ENCODE measurements at places on chromosomes 4 and X. TPM values are rescaled to one million over a fixed set of nuclear protein-coding genes. Genes with fewer than 3 reads are reported as not detected.
A peak's percentile ranks its signal among the peaks of the same experiment; 100 is the strongest.

IBSP gene
- not detected for total RNA-seq

CXorf49 gene
- total RNA-seq, result not detected

CYP4V2 gene
- total RNA-seq, result 13.8 TPM

MAB21L2 gene
- 0.70 TPM for total RNA-seq

TLL1 gene
- total RNA-seq, result 10.8 TPM

ABCD1 gene
- total RNA-seq, result 20.9 TPM

TCEAL9 gene
- total RNA-seq, result 106 TPM

DNA sequence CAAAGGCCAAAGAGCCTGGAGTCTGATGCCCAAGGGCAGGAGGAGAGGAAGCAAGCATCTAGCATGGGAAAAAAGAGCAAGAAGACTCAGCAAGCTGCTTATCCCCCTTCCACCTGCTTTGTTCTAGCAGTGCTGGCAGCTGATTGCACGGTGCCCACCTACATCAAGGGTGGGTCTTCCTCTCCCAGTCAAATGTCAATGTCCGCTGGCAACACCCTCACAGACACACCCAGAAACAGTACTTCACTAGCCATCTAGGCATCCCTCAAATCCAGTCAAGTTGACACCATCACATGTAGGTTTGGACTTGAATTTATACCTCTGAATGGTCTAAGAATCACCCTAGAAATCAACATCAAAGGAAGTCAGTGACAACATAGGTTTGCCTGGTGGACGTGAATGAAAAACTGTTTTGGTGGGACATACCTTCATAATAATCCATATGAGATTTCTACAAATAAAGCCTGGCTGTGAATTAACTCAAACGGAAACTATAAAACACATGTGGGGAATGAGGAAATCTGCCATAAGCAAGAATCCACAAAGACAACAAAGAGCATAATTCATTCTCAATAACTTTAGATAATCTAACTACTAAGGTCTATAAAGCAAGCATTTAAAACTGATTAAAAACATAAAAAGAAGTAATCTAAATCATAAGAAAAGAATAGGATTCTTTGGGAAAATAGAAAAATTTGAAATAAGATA lies 185.8 kb upstream of the JADE1 start:
- no peak for DNase-seq

DNA sequence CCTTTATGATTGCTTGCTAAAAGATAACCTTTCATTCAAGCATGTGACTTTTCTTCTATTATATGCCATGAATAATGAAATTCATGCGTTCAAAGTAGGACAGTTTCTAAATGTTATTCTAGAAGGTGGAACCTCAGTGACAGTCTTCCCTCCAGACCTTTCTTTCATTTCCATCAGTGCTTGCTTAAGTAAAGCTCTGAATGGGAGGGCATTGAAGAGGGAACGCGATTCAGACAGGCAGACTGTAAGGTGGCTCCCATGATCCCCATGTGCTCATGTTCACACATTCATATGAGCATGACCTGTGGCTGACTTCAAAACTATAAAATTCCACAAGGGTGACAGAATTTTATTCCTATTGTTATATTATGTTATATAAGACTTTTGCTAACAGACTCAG lies 1367.3 kb upstream of the IGFBP7 start:
- no peak for DNase-seq

- DNase-seq, result peak; percentile 78
These were observed 34.8 kb downstream of the PLAC1 start for GRCh38 chrX:134623293-134624045.

- DNase-seq, result no peak
These were observed 198.9 kb upstream of the PPP1R2C start for GRCh38 chrX:42976746-42977366.

DNA sequence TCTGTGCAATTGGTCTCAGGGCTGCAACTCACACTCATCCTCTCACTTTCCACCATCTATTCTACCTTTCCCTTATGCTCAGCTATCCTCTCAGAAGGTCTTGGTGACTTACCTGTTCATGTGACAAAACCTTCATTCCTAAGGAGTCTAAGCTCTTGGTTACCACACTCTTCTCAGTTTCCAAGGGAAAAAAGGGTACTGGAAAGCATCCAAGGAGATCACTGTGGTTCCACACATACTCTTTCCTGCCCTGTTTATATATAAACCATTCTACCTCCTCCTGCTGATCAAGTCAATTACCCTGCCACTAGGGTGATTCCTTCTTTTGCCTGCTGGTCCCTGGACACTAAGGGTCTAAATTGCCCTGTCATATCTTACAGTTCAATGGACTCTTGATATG lies 57.2 kb upstream of the MAML3 start:
- no peak for DNase-seq

DNA sequence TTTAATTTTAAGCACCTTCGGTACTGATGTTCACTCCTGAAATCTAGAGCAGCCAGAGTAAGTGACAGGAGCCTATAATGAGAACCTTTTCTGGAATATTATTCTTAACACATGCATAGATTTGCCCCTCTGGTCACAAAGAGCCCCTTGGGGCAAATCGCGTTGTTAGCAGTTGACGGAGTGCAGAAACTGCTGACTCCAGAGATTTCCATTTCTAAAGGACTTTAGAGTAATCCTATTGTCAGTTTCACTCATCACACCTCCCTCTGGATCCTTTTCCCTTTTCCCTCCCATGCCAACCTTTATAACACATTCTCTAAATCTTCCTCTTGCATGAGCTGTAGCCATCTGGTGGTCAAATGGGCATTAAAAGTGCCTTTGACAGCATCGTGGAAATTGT lies 264.9 kb upstream of the PRPS2 start:
- no peak for DNase-seq

- DNase-seq, result no peak
These were observed 1.4 kb downstream of the APLN start for GRCh38 chrX:129653181-129653970.

GRCh38 chr4:184826691-184827270 lies 1.0 kb upstream of the ACSL1 start:
- DNase-seq, result no peak

DNA sequence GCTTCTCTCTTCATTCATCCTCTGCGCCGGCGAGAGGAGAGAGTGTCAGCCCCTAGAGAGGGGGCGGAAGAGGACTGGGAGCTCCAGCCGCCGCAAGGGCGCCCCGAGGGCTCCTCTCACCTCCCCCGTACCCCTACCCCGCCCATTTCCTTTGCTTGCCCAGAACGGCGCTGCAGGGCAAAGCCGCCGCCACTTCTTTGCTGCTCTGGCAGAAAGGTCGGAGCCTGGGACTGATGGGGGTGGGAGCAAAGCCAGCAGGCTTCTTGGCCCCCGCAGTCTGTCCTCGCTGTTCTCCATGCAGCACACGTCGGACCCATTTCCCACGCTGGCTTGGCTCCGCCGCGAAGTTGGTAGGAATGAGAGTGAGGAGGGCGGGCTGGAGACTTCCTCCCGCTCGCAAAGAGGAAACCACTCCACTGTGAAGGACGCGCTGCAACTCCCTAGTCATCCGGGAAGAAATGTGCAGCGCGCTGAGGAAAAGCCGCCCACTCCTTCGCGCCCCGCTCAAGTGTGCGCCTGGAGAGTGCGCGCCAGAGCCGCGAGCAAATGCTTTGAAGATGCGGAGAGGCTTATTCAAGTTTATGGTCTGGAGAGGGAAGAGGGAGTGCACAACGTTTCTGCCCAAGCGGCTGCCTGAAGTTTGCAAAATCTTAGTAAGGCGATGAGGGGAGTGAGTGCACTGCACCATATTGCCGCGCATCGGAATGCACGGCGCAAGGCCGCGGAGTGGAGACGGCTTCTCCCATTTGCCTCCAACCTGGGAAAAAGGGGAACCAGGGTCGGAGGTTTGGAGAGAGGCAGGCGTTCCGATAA lies 2.8 kb upstream of the PCDH7 start:
- DNase-seq, result no peak
